ENCODE measurements at places on chromosomes 2 and 18. TPM values are rescaled to one million over a fixed set of nuclear protein-coding genes. Genes with fewer than 3 reads are reported as not detected.

DNA sequence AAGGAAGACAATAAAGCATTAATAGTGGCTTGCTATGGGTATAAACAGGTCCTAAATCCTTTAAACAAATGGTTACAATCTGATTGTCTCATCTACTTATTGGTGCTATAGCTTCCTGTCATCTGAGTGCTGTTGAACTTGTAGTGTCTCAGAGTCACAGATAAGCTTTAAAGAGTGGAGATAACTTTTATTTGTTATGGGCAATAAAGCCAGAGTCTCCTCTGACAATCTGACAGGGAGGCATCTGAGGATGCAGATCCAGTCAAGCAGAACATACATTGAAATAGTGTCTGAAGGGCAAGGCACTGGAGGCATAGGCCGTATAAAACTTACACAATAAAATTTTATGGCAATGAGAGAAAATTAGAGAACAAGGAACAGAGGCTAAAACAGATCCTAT, 1132.4 kb upstream of the CDH2 start:
- no peak for DNase-seq

Gene SULT6B1
- total RNA-seq = not detected

DNA sequence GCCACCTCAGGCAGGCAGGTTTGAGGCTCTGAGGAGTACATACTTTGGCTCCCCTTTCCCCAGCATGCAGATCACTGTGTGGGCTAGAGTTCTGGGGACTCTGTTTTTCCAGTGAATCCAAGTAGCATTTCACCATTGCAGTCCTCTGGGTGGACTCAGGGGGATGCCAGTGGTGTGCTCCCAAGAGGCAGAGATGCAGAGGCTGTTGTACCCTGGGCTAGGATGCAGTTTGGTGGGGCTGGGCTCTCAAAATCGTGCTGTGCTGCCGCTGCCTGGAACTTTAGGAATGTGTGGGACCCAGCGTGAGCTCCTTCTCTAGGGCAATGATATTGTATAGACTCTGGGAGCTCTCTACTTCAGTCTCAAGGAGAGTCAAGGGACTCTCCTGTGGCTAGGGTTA, 104.9 kb downstream of the MYO3B start:
- DNase-seq = no peak

- no peak for DNase-seq
Measured at GRCh38 chr18:80154293-80154692, 45.2 kb downstream of the ADNP2 start.

GRCh38 chr18:63586431-63586830, 712 bp upstream of the SERPINB13 start:
- no peak for DNase-seq

- no peak for DNase-seq
Measured at GRCh38 chr2:236014408-236015131, 153.6 kb downstream of the GBX2 start.

DNA sequence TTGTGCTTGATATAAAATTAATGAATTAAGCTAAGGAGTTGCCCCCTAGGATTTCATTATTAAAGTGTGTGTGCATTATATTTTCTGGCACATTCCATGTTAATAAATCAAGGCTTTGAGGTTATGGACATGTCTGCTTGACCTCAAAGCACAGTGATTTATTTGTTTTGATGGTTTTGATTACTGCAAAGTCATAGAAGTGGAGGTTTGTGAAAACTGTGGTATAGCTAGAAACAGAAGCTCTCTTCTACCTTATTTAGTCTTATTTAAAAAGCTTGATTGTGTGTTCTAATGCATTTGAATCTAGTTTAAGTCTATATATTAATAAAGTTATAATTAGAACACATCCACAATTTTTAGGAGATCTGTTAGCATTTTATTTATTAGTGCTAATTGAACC, 32.2 kb downstream of the DOK6 start:
- no peak for DNase-seq

DNA sequence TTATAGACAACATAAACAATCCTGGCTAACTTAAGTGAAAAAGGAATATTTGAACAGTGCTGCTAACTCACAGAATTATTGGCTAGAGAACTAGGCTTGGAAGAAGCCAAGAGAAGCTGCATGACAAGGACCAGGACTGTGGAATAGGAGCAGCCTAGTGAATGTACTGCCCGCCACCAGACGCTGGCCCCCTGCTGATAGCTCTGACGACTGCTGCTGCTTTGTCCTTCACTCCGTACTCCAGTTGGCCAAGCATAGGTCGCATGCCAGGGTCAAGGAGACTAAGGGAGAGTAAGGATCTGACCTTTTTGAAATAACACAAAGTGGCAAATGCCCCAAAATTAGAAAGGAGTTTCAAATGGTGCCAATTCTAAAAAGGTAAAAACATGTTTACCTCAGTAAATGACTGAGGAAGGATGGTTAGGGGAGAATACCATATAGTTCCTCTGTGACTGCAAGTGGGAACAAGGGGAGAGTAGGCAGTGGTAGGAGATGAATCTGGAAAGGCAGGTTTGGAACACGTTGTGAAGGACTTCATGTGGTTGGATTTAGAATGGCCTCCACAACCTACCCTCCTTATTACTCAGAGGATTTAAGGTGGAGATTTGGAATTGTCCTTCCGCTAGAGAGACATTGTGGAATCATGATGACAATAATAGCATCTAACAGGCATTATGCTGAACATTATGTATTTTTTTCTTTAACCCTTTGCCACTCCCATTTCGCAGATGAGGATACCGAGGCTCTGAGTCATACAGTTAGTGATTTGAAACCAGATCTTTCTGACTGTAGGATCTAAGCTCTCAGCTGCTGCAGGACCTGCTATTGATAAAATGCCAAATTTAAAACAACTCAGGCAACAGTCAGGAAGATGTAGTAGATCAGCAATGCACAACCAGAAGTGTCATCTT, 19.5 kb downstream of the STRADB start:
- DNase-seq = peak; percentile 42

Gene NBAS
- total RNA-seq = 60.7 TPM

Gene GPR17
- not detected for total RNA-seq

DNA sequence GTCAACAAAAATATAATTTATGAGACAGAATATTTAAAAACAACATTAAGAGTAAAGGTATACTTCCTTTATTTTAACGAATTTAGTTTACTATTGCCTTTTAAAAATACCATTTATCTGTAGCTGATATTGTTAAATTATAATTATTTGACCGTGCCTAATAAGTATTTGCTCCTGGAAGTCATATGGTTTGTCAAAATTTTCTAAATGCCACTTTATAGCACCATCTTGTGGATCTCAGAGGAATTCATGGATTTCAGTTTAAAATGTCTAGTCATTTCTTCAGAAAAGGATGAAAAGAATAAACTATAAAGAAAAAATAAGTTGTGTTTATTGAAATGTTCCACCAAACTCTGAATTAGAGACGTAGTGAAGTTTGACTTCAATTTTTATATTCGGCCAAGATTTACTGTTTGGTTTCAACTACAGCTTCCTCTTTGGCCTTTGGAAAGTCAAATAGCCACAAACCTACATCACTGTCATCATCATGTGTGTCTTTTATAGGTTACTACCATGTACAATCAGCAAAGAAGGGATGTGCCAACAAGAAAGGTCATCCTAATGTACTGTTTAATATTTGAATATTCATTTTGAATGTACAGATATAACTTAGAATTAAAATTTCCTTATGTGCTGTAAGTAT, 10.3 kb upstream of the FTCDNL1 start:
- no peak for DNase-seq

DNA sequence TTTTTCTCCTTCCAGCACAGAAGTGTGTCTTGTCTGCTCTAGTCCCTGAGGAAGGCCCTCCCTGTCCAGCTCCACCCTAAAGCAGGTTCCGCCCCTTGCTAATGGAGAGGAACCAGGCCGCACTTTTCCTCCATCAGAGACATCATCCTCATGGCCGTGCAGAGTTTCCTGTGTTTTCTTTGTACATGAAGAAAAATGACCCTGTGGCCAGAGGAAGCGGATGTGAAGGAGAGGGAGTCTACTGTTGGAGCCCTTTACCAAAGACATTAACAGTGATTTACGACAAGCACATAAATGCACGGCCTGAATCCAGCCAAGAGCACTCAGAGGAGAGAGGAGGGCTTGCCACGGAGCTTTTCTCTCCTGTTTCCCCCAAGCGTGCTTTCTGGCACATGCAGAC, 109.5 kb downstream of the RNF144A start:
- no peak for DNase-seq

DNA sequence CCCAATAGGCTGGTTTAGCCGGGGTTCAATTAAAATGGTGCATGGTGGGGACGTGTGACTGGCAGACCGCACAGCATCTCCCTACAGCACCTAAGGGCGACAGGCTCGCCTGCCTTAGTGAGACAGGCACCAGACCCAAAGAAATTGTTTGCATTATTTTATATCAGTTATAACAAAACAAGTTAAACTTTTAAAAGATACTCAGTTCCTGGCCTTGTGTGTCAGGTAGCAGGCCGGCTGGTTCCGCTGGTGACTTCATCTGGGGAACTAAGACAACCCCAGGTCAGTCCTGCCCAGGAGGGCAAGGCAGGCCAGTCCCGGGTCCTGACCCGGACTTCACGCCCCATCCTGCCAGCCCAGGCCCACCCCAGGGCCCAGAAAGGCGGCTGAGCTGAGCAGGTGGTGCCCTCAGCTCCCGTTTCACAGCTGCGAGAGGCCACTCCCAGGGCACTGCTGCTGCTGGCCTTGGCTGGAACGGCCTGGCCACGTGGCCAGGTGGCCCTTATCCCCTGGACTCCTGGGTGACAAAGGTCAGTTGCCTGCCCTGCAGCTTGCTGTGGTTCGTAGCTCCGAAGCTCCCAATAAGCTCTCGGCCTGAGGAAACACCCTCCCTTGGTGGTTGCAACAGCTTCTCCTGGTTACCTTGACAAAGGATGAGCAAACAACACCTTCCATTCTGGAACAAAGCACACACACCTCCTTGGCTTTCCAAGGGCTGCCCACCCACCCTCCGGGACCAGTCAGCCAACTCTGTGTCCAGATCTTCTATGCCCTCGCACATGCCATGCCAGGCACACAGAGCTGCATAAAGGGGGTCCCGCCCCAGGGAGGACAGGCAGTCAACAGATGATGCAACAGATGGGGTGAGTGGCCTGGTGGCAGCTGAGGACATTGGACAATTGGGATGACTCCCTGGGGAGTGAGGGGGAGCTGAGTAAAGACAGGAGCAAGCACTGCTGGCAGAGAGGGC, 11.3 kb upstream of the AGXT start:
- no peak for DNase-seq

GRCh38 chr18:63730773-63731172, 28.0 kb downstream of the SERPINB11 start:
- no peak for DNase-seq

Gene CCDC141
- total RNA-seq = 136 TPM

- DNase-seq = no peak
Measured at GRCh38 chr2:102428573-102428972, 5.6 kb downstream of the IL18RAP start.

DNA sequence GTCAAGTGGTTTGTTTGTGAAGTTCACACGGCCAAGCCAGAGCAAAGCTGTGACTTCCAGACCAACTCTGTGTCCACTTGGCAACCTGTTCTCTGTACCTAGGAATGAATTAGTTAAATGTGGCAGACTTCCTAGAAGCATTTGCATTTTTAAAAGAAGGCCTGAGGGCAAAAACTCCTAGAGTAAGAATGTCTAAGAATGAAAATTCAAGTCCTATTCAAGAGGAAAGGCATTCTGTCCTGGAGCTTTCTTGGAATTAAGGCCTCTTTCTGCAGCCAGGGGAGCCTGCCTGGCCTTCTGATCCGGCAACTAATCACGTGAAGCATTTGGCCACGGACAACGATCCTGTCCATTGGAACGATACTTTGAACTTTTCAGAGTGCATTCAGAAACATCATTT, 155.0 kb downstream of the SETBP1 start:
- no peak for DNase-seq

DNA sequence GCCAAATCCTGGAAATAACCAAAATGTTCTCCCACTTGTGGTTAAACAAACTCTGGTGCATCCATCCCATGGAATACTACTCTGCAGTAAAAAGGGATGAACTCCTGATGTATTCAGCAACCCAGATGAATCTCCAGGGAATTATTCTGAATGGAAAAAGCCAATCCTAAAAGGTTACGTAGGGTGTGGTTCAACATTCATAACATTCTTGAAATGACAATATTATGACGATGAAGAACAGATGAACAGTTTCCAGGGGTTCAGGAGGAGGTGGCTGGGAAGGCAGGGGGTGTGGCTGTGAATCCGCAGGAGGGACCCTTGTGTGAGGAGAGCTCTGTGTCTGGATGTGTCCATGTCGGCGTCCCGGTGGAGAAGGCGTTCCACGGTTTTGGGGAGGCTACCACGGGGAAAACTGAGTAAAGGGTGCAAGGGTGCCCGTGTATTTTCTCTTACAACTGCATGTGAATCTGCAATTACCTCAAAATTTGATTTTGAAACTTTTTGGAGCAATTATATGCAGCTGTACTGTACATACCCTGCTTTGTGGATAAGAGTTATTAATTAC, 47.3 kb downstream of the KCNG2 start:
- no peak for DNase-seq

DNA sequence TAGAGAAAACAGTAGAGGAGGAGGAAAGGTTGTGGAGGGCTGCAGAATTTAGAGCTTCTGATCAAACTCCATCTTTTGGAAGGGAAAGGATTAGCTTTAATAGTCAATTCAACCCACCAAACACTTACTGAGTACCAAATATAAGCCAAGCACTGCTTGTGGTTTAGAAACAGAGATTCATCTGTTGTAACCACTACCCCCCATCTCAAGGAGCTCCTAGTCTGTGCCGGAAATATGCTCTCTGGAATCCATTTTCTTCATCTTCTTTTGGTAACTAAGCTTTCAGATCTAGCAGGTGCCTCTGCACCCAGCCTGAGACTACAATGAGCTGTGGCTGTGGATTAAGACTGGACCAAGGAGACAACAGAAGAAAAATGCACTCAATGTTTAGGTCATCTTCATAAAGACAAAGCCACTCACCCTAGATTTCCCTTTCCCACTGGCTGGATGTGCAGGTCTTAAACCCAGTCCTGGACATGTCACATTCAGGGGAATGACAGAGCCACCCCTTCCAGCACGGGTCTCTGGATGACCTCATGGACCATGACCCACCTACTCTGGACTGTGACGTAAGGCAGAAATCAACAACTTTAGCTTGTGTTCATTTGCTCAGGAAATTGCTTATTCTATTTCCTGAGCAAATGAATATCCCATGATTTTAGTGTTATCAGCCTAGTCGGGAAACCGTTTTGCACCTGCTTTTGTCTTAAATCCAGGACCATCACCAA, 52.9 kb downstream of the EPB41L3 start:
- DNase-seq = no peak

- DNase-seq = no peak
Measured at GRCh38 chr2:197838036-197838435, 33.6 kb downstream of the PLCL1 start.
